ENCODE measurements at places on chromosomes 3 and 15.

DNA sequence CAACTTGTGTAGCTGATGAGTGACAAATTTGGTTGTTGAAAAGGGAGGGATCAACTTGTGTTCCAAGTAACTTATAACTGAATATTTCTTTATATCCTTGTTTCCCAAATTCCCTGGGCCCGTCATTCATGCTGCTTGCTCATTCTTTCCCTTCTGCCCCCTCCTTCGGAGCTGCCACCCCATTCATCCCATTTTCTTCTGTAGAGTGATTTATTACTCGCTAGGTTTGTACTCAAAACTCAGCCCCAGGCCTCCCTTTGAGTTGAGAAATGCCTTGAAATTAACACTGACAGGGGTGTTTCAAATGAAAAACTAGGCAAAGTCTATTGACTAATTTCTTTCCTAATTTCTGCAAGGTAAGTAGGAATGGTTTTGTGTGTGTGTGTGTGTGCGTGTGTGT, 277.4 kb upstream of the SLCO3A1 start:
- no peak for DNase-seq

GRCh38 chr15:88848203-88848602, 45.0 kb downstream of the ACAN start:
- no peak for DNase-seq

DNA sequence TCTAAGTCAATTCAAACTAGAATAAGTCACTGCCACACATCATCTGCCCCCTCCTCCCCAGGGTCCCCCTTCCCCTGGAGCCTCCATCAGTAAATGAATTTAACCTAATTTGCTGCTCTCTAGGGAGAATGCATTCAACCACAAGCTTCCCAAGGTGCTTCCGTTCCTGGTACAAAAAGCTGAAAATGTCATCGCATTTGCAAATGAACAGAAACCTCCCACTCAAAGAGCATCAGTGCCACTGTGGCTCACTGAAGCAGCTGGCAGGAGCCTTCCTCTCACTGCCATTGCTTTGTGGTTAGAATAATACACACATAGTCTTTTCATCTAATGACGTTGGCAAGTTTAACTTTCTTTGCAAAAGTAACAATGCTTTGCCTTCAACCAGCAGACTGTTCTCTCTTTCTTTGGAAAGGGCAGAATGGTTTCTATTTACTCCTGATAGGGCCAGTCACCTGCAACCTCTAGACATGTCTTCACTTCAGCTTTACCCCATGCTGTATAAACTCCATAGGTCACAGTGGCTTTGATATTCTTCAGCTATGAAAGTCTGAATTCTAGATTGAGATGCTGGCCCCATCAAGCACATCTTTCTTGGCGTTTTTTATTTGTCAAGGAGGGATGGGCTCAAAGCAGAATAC, 238.1 kb downstream of the CPNE4 start:
- no peak for DNase-seq

GRCh38 chr3:15647611-15648167, 46.1 kb downstream of the BTD start:
- DNase-seq = peak; percentile 71

GRCh38 chr3:172132159-172132586, 92.8 kb downstream of the FNDC3B start:
- DNase-seq = no peak

DNA sequence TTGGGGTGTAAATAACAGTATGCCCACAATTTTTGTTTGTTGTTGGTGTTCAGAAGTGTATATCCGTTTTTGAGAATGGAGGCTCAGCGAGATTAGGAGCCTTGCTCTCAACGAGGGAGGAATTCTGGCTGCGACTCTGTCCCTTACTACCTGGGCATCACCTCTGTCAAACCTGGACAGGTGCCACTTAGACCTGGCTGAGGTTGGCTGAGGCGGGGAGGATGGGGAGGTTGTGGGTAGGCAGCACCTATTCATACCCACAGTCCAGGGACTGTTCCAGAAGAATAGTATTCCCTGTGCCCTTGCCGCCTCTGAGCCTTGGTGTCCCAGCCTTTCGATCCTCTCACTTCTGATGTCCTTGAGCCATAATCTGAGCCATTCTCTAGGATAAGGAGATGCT, 99.9 kb downstream of the LINGO1 start:
- DNase-seq = no peak

DNA sequence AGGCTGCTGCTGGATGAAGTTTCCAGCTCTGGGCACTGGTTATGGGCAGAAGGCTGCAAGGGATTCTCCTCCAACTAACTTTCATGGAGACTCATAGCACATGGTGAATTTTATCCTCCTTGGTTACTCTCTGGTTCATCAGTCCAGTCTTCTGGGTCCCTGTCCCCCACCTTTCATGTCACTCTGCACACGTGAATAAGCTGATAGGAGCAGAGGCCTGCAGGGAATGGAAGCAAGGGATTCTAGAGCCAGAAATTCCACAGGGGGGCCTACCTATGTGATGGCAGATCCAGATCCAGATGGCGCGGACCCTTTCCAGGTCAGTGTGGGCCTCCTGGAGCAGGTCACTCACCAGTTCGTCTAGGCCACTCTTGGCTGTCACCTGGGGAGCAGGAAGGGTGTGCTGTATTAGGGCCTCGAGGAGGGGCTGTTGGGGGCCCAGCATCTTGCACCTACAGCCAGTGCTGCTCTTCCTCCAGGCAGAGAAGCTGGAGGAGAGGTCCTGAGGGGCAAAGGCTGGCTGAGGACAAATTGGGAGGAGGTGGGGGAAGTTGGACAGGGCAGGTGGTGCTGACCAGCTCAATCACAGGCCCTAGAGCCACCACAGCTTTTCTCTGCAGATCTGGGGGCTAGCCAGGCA, 30.2 kb downstream of the KY start:
- DNase-seq = no peak

GRCh38 chr3:8579096-8579495, 65.5 kb downstream of the SSUH2 start:
- peak; percentile 41 for DNase-seq

DNA sequence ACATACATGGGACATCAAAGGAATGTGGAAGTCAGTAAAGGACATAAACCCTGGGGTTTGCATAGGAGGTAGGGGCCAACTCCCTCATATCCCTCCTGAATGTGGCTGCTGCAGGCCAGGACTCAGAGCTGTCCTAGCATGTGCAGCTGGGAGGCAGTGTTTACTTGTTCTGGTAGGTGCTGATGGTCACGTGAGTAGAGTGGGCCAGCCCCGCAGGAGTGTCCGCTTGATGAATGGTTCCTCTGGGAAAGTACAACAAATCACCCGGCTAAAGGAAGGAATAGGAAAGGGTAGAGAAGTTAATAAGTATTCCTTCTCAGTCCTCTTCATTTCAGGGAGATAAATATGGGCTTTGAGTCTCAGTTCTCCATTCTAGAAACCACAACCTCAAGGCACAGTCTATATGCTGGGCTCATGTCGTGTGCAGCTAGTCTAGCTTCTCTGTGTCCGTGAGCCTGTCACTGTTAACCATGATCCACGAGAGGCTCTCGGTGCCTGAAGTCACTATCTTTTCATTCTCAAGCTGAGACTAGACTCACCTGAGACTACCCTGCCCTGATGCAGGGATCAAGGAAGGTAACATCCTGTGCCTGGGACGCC, 17.9 kb downstream of the RIOX2 start:
- no peak for DNase-seq

DNA sequence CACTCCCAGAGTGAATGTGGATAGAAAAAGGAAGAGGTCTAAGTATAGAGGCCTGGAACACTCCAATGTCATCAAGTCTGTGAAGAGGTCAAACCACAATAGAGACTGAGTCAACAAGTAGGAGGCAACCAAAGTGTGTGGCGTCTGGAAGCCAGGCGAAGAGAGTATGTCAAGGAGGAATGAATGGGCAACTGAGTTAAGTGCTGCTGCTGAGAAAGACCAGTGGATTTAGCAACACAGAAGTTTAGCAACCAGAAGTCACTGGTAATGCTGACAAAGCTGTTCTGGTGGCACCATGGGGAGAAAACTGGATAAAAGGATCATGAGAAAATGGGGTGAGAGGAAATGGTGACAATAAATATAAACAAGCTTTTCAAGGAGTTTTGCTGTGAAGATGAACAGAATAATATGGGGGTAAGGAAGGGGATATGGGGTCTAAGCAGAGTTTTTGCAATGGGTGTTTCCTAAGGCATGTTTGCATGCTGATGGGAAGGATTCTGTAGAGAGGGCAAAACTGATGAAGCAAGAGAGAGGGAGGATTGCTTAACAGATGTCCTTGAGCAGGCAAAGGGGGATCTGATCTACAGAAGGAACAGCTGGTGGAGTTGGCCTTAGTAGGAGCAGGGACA, 38.4 kb downstream of the PCOLCE2 start:
- no peak for DNase-seq

- DNase-seq = no peak
Observed at GRCh38 chr3:20280257-20280656, 94.3 kb upstream of the SGO1 start.

DNA sequence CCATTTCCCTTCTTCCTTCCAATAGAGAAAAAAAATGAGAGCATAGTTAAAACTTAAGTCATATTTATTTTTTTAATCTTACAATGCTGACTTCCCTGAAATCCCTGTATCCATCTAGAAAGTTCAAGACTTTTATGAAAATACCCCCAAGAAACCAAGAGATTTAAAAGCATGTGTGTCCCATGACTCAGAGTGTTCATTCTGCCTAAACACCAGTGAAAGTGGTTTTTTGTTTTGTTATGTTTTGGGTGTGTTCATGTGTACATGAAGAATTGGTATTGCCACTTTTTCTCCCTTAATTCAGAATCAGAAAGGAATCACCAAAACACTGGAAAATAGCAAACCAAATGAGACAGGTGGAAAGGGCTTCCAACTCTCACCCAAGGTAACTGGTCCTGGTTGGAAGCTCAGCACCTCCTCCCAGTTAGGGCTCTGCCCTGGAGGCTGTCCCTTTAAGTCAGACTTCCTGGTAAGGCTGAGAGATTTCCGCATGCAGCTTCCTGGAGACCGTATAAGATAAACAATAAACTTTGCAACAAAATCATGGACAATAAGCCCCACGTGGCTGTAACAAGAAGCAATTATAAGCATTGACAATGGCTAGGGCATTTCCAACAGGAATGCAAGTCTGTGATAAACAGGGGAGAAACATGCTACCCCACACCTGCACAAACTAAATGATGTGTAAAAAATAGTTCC, 121.9 kb upstream of the ARHGEF3 start:
- DNase-seq = no peak

GRCh38 chr3:161049683-161050248, 55.4 kb downstream of the B3GALNT1 start:
- no peak for DNase-seq

GRCh38 chr3:111299192-111299615, 227.6 kb downstream of the NECTIN3 start:
- DNase-seq = no peak

DNA sequence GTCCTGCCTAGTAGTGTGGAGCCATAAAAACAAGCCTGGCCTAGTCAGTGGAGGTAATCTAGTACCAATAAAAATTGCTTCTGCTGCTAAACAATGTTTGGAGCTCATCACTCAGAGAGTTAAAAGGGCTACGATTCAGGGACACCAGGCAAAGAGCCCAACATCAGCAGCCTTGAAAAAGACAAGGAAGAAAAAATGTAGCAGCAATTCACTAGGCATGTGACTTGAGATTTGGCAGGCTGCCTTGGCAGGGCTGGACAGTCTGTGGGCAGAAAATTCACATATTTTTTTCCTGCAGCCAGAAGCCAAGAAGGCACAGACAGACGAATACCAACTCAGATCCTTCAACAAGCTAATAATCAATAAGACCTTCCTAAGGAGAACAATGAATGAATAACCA, 47.2 kb downstream of the IGSF11 start:
- DNase-seq = no peak

GRCh38 chr3:122502139-122502538, 12.6 kb downstream of the KPNA1 start:
- no peak for DNase-seq

- DNase-seq = no peak
Observed at GRCh38 chr3:154779571-154779970, 300.5 kb upstream of the MME start.

GRCh38 chr15:75738014-75738646, 25.5 kb upstream of the CSPG4 start:
- no peak for DNase-seq
